ENCODE measurements at places on chromosomes 4 and X.

DNA sequence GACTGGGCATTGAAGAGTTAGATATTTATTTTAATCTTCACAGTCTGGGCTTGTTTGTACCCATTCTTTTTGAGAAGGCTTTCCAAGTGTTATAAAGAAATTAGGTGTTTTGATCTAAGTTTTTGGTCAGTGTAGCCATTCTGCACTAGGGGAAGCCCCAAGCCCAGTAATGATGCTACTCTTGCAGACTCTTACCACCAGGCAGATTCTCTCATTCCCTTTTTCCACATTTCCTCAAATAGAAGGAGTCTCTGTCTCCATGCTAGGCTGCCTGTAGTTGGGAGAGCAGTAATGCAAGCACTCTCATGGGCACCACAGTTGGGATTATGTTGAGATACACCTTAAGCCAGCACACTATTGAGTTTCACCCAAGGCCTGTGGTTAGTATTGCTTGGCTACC is 21.5 kb downstream of the CDX4 start:
- DNase-seq = no peak

GRCh38 chr4:73704314-73705055 is 35.9 kb upstream of the CXCL8 start:
- DNase-seq = no peak

DNA sequence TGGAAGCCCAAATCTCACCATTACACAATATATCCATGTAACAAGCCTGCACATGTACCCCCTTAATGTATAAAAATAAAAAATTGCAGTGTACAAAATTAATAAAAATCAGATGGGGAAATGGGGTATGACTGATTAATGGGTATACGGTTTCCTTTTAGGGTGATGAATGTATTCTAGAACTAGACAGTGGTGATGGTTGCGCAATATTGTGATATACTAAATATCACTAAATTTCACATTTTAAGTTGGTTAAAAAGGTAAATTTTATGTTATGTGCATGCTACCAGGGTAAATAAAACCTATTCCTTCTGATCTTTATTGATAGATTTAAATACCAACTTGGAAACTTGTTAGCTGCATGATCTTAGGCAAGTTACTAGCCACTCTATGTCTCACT is 129.4 kb downstream of the SPANXA1 start:
- DNase-seq = no peak

DNA sequence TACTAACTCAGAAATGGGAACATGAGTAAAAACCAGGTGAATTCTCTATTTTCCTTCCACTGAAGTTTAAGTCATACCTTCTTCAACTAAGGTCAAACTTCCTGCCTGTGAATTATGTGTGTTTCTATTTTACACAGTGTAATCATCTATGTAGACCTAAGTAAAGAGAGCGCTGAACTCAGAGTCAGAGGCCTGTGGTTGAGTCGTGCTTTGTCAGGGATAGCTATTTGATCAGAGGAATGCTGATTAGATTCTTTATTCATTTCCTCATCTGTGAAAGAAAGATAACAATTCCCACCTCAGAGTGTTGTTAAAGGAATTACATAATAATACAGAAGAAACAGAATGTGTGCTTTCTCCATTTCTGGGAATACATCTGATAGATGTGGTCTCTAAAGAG is 654.1 kb downstream of the STIM2 start:
- no peak for DNase-seq

DNA sequence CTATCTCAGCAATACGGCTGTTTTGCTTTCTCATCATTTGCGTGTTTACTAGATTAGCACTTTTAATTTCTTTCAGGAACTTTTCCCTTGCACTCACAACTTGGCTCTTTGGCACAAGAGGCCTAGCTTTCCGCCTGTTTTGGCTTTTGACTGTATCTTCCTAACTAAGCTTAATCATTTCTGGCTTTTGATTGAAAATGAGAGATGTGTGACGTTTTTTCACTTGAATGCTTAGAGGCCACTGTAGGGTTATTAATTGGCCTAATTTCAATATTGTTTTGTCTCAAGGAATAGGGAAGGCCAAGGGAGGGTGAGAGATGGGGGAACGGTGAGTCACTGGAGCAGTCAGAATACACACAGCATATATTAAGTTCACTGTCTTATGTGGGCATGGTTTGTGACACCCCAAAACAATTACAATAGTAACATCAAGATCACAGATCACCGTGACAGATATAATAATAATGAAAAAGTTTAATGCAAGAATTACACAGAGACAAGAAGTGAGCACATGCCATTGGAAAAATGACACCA is 27.3 kb downstream of the MND1 start:
- DNase-seq = no peak

DNA sequence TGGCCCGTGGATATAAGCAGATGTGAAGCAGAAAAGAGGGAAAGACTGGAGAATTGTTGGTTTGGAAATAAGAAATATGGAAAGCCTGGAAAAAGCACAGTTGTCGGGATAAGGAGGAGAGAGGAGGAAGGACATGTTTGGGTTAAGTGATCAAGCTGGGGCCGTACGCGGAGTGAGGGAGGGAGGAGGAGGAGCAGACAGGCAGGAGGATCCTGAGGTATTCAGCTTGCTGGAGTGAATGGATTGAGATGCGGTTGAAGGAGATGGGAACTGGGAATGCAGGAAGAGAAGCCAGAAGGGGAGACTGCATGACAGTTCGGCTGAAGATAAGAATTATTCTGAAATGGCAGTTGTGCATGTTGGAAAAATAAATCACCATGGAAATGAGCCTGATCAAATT is 21.2 kb downstream of the ZFP42 start:
- DNase-seq = no peak

DNA sequence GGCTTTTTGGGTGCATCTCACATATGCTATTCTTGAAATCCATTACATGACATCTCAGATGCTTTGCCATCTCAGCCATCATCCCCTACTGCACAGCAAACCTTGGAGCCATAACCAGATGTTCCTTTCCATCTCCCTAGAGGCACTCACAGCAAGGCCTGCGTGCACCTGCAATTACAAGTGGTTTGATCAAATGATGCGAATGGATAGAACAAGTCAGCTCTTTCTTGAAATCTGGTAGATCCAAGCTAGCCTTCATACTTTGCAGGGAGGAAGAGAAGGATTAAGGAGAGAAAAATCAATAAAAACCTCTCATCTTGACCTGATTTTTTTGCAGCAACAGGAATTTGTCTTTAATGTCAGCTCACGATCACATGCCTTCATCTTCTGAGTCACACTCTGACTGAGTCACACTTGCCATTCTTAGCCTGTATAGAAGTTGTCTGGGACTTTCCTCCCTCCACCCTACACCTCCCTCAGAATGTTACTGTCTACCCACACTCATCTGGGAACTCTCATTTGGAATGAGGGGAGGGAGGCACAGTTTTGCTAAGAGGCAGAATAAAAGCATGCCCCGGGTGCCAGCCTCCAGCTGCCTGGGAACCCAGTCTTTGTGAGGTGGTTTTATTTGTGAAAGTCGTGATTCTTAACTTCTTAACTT is 11.9 kb upstream of the TRIML1 start:
- no peak for DNase-seq

DNA sequence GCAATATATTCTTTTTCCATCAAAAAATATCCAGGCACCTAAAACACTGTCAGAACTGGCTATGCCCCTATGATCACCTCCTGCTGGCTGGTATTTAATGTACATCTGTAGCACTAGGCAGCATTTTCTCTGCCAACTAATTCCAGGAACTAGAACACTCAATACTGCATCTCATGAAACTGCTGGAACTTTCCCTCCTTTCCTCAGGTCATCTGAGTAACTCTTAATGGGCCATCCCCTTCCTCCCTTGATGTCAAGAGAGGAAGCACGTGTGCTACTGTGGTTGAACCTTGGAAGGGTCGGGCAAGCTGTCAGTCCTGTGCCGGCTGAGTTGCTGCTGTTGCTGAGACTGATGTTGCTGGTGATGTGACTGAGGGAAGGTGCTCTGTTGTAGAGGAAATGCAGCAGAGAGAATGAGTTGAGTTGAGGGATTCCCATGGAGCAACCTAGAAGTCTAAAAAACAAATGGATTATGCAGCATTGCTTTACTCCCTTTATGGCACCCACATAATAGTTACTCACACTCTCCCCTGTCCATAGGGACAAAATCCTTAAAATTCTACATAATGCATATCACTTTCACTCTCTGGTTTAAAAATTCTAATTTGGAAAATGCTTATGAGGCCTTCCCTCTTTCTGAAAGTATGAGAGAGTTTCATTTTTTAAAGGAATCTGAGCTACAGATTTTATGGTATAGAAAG is 39.5 kb downstream of the TMEM165 start:
- no peak for DNase-seq

GRCh38 chr4:166386491-166387360 is 513.7 kb downstream of the TLL1 start:
- DNase-seq = no peak

GRCh38 chr4:111268769-111269414 is 646.0 kb upstream of the PITX2 start:
- DNase-seq = no peak

DNA sequence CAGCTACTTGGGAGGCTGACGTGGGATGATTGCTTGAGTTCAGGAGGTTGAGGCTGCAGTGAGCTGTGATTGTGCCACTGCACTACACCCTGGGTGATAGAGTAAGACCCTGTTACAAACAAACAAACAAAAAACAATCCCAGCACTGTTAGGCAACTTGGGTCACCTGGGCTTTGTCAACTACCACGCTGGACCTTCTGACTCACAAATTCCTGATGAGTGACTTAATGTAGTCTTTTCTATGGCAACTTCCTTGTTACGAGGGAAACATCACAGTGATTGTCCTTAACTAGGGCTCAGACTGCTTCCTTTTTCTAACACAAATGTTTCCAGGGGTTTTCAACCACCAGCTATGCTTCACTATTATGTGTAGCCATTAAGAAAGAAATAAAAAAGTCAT is 128.8 kb upstream of the GPC4 start:
- DNase-seq = no peak

DNA sequence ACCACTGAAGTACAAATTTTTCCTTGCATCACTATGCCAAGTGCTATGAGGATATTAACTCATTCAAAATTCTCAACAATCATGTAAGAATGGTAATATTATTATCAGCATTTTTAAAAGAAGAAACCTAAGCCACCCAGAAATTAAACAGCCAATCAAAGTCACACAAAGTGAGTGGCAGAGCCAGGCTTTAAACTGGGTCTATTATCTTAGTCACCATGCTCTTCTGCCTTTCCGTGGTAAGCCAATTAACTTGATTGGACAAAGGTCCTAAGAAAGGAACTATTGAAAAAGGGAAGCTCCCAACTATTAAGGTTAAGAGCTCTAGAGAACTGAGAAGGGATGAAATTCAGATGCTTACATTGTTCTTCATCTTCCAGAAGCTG is 111.5 kb downstream of the ASB9 start:
- no peak for DNase-seq

DNA sequence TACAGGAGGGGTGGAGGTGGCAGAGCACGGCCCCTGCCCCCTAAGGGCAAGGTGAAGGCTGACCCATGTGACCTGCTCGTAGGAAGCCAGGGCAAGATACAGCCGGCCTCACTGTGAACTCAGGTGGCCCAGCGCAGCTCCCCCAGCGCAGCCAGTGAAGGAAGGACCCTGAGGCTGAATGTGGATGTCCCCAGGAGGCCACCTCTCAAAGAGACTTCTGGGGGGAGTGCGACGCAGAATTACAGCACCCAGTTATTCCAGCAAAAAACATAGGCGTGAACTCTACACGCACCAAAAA is 52.6 kb downstream of the ZFYVE28 start:
- no peak for DNase-seq

Data from right renal pelvis (tissue), 4 donors.